ENCODE measurements at places on chromosomes 11 and 22. TPM values are rescaled to one million over a fixed set of nuclear protein-coding genes. Genes with fewer than 3 reads are reported as not detected.

GRCh38 chr11:31301549-31302510 lies 67.7 kb downstream of the DCDC1 start:
- no peak for DNase-seq
- no peaks in the 10 kb centered on the region for H3K4me1 ChIP-seq
- H3K27me3 ChIP-seq: no peaks in the 10 kb centered on the region

DNA sequence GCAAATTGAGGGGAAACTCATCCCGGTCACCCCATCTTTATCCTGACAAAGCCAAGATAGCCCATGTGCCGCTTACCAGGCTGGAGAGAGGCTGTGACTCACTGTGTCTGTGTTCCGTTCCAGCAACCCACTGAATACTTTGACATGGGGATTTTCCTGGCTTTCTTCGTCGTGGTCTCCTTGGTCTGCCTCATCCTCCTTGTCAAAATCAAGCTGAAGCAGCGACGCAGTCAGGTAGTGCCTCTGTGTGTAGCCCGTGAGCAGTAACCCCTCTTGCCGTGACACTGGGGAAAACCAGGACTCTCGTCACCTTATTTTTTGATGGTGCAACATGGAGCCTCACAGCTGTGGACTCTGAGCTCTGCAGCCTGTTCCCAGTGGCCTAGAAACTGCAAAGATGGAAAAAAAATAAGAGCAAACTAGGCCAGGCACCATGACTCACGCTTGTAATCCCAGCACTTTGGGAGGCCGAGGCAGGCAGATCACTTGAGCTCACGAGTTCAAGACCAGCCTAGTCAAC lies 16.9 kb downstream of the C22orf31 start:
- no peaks in the 10 kb centered on the region for H3K27me3 ChIP-seq
- DNase-seq: no peak
- peaks cover 5% of the 10 kb centered on the region for H3K36me3 ChIP-seq
- H3K4me3 ChIP-seq: no peak overlapping the region
- H3K4me1 ChIP-seq: peaks cover 8% of the 10 kb centered on the region
- peak overlapping the region; percentile 84 for H3K27ac ChIP-seq

- no peaks in the 10 kb centered on the region for H3K4me1 ChIP-seq
- H3K36me3 ChIP-seq: no peaks in the 10 kb centered on the region
- H3K27ac ChIP-seq: peak overlapping the region; percentile 34
- H3K27me3 ChIP-seq: no peaks in the 10 kb centered on the region
- no peak overlapping the region for H3K4me3 ChIP-seq
Measured at GRCh38 chr11:96178887-96179279, 164.1 kb downstream of the MAML2 start.

Gene ANO5
- 4.2 TPM for total RNA-seq

Gene TBX10
- not detected for total RNA-seq

Data from breast epithelium (tissue), 4 donors.